T-helper 17 cell (primary cell): ENCODE measurements at places on chromosomes 6 and 20.

DNA sequence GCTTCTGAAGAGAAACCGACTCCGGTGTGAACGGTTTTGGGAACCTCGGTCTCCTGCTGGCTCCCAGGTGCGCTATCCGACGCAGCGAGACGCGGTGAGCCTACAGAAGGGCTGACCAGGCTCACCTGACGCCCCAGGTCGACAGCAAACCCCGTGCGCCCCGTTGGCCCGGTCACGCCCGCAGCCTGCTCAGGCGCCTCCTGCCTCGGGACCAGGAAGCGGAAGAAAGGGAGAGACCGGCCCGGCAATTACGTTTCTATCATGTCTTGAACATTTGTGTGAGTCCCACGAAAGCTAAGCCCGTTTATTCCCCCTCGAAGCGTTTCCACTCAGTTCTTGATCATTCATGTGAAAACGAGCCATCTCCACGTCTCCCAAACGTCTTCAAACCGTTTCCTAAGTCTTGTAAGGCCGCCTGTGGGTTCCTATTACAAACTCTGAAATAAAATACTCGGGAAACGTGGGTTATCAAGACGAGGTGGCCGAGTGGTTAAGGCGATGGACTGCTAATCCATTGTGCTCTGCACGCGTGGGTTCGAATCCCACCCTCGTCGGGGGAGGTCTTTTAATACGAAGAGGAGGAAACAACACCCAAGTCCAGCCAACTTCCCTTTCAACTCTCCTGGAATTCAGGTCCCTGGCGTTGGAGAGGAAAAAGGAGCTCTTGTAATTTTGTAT is 150.5 kb upstream of the PRSS16 start:
- DNase-seq = no peak

- no peak for DNase-seq
Measured at GRCh38 chr6:134634966-134635365, 314.9 kb downstream of the ALDH8A1 start.

DNA sequence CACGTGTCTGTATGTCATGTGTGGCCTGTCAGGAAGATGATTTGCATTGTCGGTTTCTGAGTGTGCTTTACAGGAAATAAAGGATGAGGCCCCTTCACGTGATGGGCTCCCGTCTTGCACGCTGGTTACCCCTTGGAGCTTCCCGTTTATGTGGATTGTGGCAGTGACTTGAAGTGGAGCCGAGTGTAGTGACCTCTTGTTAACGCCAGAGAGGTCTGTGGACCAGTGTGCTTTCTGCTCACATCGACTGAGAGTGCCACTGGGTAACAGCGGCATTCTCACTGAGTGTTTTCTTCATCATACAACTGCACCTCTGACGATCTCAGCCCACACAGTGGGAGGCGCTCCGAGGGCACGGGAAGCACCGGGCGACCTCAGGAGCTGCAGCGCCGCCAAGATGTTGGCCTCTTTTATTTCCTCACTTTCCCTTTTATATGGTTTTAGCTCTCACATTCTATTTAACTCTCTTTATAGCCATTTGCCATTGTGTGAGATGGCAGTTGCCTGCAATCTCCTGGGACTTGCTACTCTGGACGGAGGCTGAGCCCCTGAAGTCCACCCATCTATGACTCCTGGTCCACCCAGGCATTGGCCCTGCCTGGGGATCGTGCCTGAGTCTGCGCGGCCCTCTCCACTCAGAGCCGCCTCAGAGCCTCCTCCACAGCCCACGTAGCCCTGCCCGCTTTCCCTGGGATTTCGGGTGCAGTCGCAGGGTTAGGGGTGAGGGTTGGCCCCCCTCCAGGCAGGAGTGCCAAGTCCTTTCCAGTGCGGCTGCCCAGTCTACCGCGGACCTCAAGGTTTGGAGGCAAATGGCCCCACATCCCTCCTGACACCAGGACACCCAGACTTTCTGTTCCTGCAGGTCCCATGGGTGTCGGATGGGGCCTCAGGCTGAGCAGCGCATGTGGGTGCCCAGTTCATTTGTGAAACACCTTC is 238.9 kb downstream of the ERMARD start:
- DNase-seq = peak; percentile 13

DNA sequence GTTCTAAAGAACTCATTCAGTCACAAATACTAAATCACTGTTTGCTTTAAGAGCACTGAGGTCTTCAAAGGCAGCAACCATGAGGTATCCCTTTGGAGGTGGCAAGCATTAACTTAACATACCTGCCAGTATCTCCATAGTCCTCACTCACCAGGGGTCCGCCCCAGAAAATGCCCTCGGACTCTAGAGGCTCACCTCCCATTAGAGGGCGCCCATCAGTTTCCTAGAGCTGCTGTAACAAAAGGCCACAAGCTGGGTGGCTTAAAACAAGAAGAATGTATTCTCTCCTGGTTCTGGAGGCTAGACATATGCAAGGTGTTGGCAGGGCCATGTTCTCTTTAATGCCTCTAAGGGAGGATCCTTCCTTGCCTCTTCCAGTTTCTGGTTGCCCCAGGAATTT is 12.0 kb upstream of the RNGTT start:
- no peak for DNase-seq

DNA sequence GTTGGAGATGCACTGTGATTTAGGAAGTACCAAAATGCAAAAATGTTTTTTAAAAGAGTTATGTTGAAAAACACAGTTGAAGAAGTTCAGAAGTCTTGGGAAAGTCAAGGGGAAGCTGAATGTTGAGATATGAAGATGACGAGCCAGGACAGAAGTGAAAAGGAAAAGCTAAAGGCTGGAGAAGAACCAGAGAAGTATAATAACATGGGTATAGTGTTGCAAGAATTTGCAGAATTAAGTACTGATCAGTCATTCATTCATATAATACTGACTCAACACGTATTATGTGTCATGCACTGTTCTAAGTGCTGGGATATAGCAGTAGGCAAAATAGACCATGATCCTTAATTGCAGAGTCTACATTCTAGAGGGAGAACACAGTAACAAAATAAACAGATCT is 432.8 kb downstream of the CDC5L start:
- DNase-seq = no peak

DNA sequence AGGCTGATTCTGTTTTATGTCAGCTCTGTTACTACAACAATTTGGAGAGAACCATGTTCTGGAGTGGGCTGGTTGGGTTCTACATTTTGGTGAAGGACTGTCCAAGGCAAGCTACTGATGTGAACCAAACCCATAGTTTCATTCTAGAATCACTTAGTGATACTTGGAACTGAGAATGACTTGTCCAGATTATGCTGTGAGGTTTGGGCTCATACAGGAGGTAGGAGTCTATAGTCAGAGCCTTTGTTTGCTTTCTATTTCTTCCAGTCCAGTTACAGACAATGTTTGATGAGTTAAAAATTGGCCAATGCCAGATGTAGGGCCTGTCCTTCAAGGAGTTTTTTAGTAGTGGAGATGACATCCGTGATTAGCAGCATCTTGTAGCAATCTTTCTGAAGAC is 97.9 kb downstream of the LRRC1 start:
- DNase-seq = no peak

DNA sequence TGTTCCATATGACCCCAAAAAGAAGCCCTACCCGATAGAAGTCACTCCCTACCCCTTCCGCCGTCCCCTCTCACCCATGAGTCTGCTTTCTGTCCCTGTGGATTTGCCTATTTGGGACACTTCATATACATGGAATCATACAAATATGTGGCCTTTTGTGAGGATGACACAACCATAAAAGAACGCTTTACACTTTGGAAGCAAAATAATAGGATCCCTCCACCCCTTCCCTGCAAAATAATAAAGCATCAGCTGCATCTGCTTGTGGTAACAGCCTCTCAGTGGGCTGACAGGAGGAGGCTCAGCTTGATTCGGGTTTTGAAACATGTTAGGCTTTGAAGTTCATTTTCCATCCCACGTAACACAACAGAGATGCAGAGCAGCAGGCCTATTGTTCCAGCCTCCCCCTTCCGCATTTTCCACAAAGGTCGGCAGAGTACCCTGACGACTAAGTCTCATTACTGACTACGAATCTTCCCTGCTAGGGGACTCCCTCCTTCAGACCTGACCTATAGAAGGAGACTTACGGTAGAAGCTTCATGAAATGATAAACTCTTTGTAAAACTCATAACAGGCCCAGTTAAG is 99.1 kb downstream of the ALDH8A1 start:
- DNase-seq = no peak

DNA sequence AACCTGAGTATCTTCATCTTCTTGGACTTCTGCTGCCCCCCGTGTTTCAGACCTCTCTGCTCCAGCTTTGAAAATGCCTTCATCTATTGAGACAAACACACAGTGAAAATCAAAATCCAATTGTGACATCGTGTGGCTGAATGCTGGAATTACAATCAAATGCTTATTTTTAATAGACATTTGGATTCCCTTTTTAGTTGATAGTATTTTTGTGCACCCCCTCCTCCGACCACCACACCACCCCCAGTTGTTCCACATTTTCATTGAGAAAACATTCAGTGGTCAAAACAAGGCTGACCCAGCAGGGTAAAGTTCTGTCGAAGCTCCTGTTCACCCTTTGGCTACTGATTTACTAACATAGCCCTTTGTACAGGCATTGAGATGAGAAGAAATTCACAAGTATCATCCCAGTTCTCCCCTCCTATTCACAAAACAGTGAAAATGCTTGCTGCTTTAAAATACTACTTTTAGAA is 79.0 kb downstream of the NRSN1 start:
- no peak for DNase-seq

DNA sequence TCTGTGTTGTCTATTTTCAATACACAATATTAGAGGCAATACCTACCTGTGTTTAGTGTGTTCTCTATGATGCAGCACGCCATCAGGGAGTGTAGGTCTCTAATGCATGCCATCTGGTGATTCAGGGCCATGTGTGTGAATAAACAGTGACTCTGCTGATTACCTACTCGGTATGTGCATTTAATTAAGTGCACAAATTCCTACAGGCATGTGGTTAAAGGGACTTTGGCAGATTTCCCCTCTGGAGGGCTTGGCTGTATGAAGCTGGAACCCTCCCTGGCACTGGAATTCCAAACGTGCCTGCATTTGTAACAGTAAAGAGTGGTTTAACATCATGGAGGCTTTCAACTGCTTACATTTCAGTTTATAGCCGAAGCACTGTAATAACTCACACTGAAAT is 401.5 kb upstream of the SASH1 start:
- DNase-seq = no peak

DNA sequence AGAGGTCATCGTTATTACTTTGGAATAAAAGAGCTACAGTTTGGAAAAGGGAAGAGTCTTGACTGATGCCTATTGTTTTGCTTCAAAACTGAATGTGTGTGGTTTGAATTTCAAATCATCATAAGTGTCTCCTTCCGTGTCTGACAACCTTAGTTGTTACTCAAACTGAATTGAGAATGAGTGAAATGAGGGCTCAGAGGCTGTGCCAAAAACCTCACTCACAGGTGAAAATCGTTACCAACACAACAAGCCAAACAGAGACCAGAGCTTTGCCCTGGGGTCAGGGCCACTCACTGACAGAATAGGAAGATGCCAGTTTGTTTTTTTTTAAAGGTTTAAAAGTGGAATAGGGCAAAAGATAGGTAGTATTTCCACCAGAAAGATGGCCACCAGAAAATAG is 15.2 kb upstream of the SIRT5 start:
- no peak for DNase-seq

- no peak for DNase-seq
Measured at GRCh38 chr20:38271608-38272120, 11.1 kb upstream of the KIAA1755 start.

DNA sequence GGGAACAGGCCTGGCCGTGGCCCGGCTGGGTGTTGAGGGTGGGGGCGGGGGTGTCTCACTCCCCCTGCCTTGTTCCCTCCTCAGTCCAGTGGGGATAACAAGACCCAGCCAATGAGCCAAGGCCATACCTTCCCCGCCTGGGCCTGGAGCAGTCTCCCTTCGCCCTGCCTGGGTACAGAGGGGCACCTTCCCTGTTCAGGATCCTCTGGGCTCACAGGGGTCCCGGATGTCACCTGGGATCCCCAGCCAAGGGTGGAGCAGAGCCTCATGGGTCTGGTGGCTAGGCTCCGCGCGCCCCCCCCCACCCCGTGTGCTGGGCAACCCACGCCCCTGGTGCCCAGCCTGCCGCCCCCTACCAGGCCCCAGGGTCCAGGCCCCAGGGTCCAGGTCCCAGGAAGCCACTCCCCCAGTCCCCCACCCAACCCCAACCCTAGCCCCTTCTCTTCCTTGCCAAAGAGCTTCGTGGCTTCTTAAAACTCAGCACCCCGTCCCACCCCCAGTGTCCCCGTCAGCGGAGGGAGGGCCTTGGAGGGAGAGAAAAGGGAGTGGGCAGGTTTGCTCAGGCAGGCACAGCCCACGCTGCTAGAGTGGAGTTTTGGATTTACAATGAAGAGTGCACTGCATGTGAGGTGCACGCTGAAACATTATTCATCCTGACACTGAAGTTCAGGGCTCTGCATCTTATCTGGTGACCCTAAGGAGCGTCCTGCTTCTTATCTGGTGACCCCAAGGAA is 11.8 kb downstream of the HRH3 start:
- DNase-seq = no peak
